Cardiac muscle cell (in vitro differentiated cells and primary cell): ENCODE measurements at places on chromosomes 12 and 14.

GRCh38 chr14:59895721-59896120, 24.2 kb upstream of the LRRC9 start:
- no peak for DNase-seq

DNA sequence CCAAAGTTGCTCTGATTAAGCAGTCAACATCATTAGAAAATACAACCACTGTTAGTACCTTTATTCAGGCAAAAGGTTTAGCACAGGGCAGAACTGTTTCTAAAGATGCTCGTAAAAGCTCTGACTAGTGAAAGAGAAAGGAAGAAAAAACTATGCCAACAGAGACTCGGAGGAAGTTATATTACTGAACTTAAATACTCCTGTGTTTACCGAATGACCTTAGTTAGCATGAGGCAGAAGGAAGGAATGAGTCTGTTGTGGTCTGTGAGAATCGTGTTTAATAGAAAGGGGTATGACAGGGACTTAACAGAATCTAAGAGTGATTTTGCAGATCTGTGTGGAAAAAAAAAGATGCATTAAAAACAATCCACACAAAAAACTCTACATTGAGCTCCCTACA, 84.1 kb upstream of the OVCH1 start:
- DNase-seq = no peak

DNA sequence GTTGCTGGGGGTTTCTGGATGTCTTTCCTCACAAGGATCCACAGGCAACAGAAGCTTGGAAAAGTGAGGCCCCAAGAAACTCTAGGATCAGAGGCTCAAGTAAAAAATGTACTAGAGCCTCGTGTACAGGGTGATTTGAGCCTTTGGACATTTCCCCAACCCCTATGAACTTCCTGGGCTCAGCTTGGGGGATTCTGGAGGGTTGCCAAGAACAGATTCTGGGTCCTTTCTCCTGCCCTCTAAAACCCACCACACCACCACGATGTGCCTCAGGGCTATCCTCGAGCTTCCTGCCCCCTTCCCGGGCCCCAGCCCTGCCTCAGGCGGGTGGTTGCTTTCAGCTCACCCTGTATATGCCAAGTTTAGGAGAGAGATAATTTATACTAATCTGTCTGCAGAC, 583 bp downstream of the FAM186B start:
- DNase-seq = no peak

GRCh38 chr12:79873201-79873600, 61.7 kb downstream of the PPP1R12A start:
- DNase-seq = no peak

GRCh38 chr14:66233591-66233990, 252.6 kb upstream of the CCDC196 start:
- no peak for DNase-seq

DNA sequence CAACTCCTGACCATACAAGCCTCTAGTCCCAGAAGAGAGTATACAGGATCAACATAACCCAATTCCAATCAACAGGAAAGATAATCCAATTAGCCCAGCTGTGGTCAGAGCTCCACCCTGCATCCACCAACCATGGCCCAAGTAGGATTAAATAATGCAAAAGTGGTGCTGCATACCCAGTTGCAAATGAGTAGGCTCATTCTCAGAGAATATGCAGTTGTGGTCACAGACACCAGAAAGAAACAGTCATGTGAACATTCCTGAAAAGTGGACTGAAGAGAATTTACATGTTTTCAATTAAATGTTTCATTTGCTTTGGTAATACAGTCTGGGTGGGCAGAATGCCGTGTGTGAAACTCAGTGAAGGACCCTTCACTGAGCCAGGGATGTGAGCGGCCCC, 167.2 kb upstream of the BMP4 start:
- DNase-seq = no peak

DNA sequence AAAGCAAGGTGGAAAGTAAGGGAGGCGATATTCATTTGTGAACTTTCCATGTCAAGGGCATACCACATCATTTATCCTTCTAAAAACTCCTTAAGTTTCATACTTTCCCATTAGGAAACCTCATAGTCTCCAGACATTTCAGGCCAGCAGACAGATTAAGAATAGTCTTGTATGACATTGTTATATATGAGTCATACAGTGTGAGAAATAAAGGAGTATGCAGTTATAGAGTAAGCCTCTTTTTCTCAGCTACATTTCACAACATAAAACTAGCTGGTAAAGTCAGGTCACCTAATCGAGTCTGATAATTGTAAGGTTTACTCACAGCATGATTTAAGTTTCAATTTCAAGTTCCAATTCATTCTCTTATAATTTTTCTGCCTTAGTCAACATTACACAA, 164.3 kb downstream of the GRIP1 start:
- DNase-seq = no peak

DNA sequence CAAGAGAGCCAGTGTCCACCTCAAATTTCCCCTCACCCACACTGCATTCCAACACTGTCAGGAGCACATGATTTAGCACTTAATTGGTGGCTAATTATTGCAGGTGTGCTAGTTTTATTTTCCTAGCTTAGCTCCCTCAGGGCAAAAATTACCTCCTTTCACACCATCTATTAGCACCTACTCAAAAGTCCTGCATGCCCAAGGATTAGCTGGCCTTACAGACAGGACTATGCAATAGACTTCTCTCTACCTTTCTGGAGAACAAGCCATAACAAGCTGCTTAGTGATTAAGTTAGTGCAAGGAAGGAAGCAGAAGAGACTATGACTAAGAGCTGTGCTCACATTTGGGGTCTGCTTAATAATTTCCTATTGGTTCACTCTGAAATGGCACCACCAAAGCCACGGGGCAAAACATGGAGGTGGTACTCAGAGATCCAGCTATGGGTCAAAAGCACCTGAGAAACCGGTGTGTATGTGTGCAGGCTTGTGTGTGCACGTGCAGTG, 69.5 kb downstream of the STON2 start:
- no peak for DNase-seq

GRCh38 chr14:89343356-89343755, 73.7 kb downstream of the FOXN3 start:
- DNase-seq = no peak

- DNase-seq = no peak
Observed at GRCh38 chr12:52452101-52452500, at the start of gene KRT6B. Gene KRT6B, minus strand, starts transcription at chr12:52452146. Its CDS starts 68 bp downstream, at chr12:52452078.

- peak; percentile 34 for DNase-seq
Observed at GRCh38 chr14:84128050-84128449, 1401.9 kb upstream of the FLRT2 start.
